ENCODE measurements at places on chromosomes 13 and 19.
A peak's percentile ranks its signal among the peaks of the same experiment; 100 is the strongest.

GRCh38 chr13:87331178-87331577 is 340.0 kb upstream of the SLITRK5 start:
- DNase-seq = peak; percentile 5

DNA sequence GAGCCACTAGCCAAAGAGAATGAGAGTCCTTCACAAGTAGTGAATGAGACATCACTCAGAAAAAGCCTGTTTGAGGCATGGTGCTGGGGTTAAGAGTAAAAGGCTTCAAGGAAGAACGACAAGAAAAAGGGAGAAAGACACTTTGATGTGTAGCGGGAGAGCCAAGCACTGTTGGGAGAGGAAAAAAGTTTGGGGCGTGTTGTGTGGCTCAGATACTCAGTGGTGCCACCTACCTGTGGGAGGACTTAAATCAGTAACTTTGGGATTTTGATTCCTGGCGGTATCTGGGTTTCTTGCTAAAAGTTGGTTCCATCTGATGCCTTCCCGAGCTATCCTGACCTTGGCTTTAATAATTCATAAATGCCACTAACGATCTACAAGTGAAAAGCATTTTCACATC is 12.3 kb downstream of the ELSPBP1 start:
- peak; percentile 3 for DNase-seq

GRCh38 chr13:105817498-105817897 is 718.0 kb downstream of the EFNB2 start:
- DNase-seq = no peak

DNA sequence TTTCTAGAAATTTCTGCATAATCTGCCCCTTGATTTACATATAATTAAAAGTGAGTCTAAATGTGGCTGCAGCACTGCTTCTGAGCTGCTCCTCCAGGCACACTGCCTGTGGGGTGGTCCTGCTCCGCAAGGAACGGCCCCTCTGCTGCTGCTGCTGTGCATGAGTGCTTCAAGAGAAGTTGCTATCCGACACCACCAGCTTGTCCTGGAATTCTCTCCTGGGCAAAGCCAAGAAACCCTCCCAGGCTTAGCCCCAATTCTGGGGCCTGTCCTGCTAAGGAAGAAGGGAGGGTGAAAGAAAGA is 7.5 kb upstream of the PDCD5 start:
- DNase-seq = no peak

GRCh38 chr19:10975374-10976130 is 14.7 kb downstream of the SMARCA4 start:
- peak; percentile 47 for DNase-seq

- DNase-seq = no peak
Observed at GRCh38 chr19:16645140-16645539, 14.8 kb downstream of the SMIM7 start.

GRCh38 chr13:35449821-35450220 is 26.7 kb downstream of the MAB21L1 start:
- DNase-seq = no peak

DNA sequence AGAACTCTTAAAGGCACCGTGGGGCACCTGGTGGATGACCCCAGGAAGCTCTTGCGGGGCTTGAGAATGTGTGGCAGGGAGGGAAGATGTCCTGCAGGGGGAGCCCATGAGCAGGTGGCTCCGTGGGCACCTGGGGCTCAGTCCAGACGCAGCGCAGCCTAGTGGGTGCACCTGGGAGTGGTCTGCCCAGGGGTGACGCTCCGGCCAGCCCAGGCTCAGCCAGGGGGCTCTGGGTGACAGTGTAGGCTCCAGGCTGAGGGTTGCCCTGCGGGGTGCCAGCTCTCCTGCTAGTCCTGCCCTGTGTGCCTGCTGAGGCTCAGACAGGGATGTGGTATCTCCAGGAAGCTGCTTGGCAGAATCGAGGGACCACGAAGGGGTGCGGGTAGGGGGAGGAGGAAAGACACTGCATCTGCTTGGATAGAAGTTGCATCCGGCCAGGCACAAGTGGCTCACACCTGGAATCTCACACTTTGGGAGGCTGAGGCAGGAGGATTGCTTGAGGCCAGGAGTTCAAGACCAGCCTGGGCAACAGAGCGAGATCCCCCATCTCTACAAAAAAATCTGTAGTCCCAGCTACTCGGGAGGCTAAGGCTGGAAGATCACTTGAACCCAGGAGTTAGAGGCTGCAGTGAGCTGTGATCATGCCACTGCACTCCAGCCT is 15.0 kb upstream of the PGLS start:
- DNase-seq = peak; percentile 58

GRCh38 chr13:104967836-104968630 is 1567.4 kb downstream of the EFNB2 start:
- DNase-seq = no peak

- no peak for DNase-seq
Observed at GRCh38 chr13:42394711-42395085, 122.7 kb downstream of the AKAP11 start.

GRCh38 chr19:14544977-14545715 is 15.8 kb downstream of the TECR start:
- DNase-seq = peak; percentile 47

DNA sequence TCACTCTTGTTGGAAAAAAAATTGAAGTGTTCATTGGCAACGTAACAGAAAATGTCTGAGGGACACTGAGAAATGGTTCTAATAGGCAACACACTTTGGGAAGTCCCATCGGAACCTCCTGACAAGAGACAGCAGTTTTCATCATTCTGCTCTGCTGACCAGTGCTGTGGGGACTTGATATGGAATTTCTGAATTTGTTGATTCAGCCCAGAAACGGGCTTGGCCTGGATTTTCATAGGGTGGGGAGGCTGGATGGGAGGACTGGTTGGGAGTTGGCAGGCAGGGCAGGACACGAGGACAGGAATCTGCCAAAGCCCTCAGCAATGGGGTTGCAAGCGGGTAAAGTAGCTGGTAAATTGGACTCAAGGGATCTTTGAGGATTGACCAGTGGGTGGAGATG is 96.5 kb downstream of the DCT start:
- DNase-seq = no peak

DNA sequence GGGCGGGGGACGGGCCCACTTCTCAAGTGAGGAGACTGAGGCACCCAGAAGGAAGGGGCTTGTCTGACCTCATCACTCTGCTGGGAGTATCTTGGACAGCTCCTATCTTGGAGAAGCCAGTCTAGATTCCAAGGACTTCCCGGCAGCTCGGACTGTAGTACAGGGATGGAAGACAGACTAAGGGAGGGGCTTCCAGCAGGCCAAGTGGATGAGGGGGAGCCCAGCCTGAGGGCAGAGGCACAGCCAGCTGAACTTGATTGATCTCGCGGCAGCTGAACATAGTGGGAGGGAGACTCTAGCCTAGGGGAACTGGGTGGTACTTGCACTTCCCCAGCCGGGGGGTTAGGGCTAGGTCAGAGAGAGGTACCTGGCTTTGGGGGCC is 711 bp downstream of the CILP2 start:
- DNase-seq = no peak

DNA sequence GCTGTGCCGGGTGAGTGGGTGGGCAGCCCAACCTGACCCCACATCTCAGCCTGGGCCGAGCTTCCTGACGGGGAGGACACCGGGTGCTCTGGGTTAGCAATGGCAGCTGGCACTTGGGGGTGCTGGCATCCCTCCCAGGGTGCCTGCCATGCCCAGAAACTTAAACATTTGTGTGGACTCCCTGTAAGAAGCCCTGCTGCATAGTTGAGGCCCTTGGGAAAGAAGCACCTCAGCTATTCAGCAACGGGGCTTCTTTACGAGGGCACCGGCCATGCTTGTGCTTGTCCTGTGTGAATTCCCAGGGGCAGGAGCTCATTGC is 33.8 kb upstream of the MEDAG start:
- DNase-seq = no peak

GRCh38 chr19:16794456-16795441 is 34.4 kb upstream of the SIN3B start:
- no peak for DNase-seq

- no peak for DNase-seq
Observed at GRCh38 chr19:995051-995827, 5.0 kb upstream of the GRIN3B start.

DNA sequence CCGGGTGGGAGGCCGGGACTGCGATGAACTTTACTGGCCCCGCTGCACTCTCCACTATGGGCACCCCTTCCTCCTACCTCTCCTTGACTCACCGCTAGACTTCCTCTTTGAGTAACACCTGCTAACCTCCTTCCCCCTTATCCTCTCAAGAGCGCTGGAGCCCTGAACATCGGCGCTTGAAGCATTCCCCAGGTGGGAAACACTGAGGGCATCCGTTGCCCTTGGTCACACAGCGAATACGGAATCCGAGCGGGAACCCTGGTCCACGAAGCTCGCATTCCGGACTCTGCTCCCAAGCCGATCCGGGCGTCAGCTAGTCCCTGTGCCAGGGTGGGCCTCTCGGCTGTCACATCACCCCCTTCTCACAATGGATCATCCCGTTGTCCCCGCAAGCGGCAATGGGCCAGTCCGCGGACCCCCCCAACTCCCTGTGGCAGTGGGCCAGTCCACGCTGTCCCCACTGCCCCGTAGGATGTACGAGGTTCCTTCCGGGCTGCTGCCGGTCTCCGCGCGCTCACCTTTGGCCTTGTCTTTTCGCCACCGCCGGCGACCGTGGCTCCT is 4.2 kb downstream of the LIPE start:
- DNase-seq = no peak

DNA sequence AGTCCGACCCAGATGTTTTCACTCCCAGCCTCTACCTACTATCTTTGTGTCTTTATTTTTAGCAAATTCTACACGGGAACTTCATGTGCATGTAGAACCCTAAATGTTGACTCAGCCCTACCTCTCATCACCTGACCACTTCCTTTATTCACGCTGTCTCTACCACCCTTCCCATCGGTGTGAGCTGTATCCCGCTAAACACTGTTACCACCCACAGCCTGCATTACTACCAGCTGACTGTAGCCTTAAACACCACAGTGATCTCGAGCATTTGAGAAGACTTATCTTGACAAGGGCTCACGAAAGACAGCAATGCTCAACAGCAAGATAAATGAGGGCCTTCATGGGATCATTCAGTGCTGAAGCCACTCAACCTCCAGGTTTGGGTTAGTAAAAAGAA is 15.1 kb downstream of the NCR1 start:
- DNase-seq = no peak

- DNase-seq = no peak
Observed at GRCh38 chr19:858868-859843, at the start of gene CFD. Gene CFD (plus strand): TSS chr19:859664. CDS start chr19:859690, 26 bp downstream.

DNA sequence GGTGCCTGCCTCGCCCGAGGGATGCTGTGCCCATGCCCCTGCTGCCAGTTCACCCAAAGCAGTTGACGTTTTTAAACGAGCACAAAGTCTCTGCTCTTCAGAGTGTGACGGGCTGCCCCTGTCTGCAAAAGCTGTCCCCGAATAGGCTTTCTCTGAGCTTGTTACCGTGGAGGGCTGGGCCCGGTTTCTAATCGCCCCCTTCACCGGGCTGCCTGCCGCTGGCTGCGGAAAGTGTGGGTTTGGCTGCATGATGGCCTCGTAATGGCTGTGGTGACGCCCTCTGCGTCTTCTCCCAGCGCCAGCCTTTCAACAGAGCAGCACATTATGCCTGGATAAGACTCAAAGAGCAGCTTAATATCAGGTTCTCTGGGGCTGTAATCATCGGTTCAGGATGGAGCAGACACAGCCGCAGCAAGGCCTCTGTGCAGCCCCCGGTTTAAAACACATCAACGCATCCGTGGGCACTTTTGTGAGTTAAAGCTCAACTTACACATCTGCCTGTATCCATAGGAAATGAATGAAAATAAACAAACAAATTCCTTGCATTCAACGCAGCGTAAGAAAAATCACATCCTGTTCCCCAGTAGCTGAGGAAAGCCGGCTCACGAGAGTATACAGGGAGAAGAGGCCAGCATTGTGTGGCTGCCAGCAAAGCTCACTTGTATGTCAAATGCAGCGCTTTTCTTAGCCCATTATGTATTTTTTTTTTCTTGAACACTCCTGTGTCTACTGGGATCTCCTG is 166.4 kb upstream of the SOX1 start:
- no peak for DNase-seq

- DNase-seq = peak; percentile 76
Observed at GRCh38 chr19:10259162-10259905, 7.3 kb downstream of the MRPL4 start.

- DNase-seq = no peak
Observed at GRCh38 chr13:38905861-38906260, 84.8 kb downstream of the STOML3 start.

- DNase-seq = no peak
Observed at GRCh38 chr13:28376604-28377003, 118.3 kb downstream of the FLT1 start.

- no peak for DNase-seq
Observed at GRCh38 chr19:5893296-5893903, 10.2 kb downstream of the NDUFA11 start.

DNA sequence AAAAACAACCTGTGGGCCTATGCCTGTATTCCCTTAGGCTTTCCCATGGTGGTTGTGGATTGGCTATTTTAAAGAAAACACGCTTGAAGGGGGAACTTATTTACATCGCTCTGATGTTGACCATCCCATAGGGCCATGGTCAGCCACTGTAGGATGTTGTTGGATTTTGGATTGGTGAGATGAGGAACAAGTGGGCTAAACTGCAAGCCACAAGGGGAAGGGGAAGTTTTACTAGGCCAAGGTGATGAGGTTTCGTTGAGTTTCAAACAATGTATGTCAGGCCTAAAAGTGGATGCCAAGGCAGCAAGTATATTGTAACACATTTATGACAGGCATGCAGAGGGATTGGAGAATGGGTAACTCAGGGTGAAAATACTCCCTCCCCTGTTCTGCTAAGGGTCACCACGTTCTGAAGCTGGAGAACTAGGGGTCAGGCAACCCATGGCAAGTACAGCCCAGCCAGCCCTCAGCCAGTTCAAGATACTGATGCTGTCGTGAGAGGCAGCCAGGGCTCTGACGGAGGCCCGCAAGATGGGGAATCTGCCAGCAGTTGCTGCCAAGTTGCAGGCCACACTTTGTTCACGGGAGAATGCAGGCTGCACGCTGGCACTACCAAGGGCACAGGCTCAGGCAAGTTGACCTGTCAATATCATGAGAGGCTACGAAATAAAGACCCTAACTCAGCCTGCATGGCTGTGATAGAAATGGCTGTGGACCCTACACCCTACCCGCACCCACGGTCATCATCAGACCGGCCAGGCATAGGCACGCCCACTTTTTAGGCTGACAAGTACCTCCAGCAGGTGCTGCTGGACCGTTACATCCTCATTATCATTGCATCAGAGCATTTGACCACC is 11.1 kb downstream of the IRGC start:
- DNase-seq = no peak

DNA sequence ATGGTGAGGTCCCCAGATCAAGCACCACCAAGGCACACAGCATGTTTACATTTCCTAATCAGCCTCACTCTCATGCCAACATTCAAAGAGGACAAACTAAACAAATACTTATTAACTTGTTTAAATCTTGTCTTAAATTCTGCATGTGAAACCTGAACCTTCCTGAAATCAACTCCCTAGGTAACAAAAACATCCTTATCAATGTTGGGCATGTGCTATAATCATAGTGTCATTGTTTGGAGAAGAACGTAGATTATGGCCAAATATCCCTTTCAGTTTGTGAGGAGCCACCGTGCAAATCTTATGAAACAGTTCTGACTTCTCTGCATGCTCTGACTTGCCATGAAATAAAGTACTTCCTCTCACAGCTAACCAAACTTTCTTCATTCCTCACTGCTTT is 123.8 kb downstream of the NDFIP2 start:
- no peak for DNase-seq
